ENCODE measurements at places on chromosomes 12 and 14. TPM values are rescaled to one million over a fixed set of nuclear protein-coding genes. Genes with fewer than 3 reads are reported as not detected.

GRCh38 chr14:39722547-39723273, 290.5 kb upstream of the FBXO33 start:
- DNase-seq = no peak

GRCh38 chr12:114305446-114305845, 100.5 kb downstream of the TBX5 start:
- DNase-seq = no peak

DNA sequence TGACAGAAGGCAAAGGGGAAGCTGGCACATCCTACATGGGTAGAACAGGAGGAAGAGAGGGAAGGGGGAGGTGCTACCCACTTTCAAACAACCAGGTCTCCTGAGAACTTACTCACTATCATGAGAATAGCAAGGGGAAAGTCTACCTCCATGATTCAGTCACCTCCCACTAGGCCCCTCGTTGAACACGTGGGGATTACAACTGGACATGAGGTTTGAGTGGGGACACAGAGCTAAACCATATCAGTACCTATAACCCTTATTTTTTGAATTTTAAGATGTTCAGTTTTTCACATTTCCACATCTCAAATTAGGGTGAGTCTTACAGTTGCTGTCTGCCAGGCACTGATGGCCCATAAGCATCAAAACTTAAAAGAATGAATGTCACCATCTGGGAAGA, 80.2 kb upstream of the ST8SIA1 start:
- no peak for DNase-seq

GRCh38 chr12:70659077-70659606, 21.9 kb upstream of the PTPRB start:
- DNase-seq = no peak

GRCh38 chr14:102197317-102197853, 57.7 kb downstream of the WDR20 start:
- no peak for DNase-seq

DNA sequence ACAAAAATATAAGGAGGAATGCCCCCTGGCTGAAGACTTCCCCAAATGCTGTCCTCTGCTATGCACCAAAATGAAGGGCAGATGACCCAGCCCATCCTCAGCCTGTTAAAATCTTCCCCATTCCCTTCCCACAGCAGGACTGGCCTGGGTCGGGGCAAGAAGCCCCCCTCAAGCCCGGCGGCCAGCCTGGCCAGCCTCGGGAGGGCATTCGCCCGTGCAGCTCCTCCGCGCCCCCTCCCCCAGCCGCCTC, 413 bp downstream of the RARG start:
- no peak for DNase-seq

DNA sequence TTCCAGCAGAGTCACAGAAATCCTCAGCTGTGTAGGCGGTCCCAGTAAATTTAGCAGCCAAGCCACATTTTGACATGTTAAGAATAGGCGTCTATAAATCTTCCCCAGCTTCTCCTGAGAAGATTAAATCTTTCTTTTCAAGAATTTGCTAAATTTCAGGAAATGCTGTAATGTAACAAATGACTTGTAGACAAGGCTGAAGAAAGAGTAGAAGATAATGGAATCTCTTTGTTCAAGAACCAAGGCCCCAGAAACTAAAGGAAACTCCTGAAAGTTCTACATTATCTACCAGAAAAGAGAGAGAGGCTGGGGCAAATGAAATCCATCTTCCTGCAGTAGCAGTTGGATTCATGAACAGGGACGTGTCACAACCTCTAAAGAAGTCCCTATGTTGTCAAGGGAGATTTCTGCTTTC, 760.3 kb downstream of the NOVA1 start:
- no peak for DNase-seq

DNA sequence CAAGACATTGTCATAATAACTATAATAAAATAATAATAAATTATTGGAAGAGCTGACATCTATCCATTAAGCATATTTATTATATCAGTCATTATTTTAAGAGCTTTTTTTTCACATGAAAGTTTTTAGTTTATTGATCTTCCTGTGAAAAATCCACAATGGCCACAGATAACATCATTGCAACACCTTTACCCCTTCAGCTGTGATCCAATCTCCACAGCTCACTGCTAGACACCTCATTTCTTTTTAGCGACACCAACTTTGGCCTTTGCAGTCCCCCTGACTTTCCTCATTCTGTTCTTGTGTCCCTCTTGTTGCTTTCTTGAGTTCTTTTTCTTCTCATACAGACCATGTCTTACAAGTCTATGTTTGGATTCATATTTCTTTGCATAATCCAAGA, 67.4 kb downstream of the STON2 start:
- no peak for DNase-seq

DNA sequence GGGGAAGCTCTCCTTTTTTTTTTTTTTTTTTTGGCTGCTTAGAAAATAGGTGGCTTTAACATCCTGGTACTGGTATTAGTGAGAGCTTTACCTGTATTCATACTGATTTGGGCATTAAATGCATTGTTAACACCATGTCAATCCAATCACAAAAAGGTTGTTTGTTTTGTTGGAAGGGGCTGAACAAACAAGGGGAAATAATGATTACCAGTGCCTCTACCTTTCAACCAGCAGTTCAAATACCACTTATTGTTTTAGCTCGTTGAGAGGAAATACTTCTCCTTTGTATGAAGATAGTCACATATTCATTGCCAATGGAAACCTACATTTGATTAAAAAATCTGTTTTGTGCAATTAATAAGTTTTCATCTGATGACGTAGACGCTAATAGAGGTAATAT, 72.9 kb downstream of the MIPOL1 start:
- DNase-seq = no peak

DNA sequence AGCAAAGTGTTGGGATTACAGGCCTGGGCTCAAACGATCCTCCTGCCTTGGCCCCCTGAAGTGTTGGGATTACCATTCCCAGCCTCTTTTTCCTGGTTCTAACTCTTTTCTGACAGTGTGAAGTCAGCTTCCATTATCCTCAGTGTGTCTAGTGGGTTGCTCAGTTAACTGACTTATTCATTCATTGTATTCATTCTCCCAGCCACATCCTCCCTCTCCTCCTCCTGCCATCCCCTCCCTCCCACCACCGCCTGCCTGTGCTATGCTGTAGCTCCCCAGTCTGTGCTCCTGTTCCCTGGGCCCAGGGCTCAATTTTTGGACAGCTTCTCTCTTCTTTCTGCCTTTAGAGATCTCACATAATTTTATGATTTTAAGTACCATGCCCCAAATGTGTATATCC, 19.4 kb downstream of the ATP6V0A2 start:
- no peak for DNase-seq

DNA sequence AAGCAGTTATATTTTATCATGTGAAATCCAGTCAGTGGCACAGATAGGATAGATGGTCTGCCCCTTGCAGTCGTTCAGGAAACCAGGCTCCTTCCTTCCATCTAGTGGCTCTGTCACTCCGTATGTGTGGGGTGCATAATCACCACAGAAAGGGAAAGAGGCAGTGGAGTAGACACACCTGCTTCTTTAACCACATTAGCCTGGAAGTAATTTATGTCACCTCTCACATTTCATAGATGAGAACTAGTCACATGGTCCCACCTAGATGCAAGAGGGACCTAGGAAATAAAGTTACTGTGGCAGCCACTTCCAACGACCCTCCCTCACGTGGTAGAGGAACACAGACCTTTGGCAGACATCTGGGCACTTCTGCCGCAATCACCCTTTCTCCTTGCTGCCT, 14.2 kb upstream of the RNU6-8 start:
- no peak for DNase-seq

DNA sequence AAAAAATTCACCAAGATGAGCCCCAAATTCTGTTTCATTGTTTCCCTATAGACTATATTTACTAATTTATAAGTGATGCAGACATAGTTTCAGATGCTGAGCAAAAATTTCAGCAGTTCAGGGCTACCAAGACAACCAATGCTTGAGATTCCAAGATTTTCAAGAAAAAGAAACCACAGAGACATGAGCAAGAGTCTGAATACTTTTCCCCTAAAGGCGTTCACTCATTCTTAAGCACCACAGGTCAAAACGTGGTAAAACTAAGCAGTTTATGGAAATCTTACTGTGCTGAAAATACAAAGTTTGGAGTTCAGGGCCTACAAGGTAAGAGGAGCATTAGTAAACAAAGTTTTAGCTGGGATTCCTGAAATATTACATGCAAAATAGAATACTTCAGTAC, 221.2 kb downstream of the KCNH5 start:
- DNase-seq = no peak

DNA sequence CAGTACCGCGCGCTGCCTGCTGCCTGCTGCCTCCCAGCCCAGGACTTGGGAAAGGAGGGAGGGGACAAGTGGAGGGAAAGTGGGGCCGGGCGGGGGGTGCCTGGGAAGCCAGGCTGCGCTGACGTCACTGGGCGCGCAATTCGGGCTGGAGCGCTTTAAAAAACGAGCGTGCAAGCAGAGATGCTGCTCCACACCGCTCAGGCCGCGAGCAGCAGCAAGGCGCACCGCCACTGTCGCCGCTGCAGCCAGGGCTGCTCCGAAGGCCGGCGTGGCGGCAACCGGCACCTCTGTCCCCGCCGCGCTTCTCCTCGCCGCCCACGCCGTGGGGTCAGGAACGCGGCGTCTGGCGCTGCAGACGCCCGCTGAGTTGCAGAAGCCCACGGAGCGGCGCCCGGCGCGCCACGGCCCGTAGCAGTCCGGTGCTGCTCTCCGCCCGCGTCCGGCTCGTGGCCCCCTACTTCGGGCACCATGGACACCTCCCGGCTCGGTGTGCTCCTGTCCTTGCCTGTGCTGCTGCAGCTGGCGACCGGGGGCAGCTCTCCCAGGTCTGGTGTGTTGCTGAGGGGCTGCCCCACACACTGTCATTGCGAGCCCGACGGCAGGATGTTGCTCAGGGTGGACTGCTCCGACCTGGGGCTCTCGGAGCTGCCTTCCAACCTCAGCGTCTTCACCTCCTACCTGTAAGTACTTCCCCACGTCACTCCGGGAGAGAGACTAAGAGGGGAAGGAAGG, at the start of gene LGR5:
Gene LGR5, plus strand, starts transcription at position 186 of the 732 bp plus-strand sequence. Its CDS starts 283 bp downstream, at position 469.
- peak; percentile 73 for DNase-seq

DNA sequence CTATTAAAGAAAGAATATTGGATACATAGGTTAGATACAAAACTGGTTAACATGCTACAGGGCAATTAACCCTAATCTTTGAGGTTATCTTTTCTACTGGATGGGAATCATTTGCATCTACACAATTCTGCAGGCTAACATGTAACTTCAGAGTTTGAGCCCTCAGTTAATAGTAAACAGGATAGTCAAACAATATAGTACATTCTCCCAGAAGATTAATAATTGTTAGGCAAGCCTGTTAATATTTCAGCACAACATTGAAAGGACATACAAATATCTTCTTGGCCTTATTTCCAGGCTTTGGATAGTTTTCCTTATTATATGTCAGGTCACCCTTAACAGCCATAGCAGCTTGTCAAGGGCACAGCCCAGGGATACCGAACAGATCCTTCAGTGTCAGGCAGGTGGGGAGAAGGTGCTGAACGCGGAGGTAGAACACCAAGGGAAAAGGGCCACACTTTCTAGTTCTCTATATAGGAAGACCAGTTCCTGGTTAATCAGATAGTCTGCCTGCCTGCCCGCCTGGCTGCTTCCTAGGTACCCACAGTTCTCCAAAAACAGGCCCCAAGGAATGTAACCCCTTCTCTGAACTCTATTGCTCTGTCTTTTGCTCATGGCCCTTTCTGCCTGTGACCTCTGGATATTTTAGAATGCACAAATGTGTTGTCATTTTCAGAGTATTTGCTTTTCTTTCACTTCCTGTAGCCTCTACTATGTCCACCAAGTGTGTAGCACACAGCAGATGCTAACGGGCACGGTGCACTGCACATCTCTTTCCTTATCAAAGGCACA, 256.0 kb downstream of the PCNX1 start:
- no peak for DNase-seq

Gene PTPRB
- total RNA-seq = 123 TPM

Gene CPNE8
- total RNA-seq = 35.8 TPM

Gene LUM
- total RNA-seq = 7.2 TPM

Gene PMCH
- not detected for total RNA-seq

Gene PRPH
- 2.6 TPM for total RNA-seq

Gene C14orf180
- not detected for total RNA-seq

Gene FAM222A
- 18.5 TPM for total RNA-seq

Gene BIN2
- total RNA-seq = 109 TPM

Gene CLEC7A
- total RNA-seq = 51.8 TPM

Gene LMO3
- total RNA-seq = not detected

Gene ING4
- 38.5 TPM for total RNA-seq

Gene SRRM4
- total RNA-seq = not detected

All from spleen (tissue), 13 donors.